NK-92 treated with Interleukin-12 subunit alpha and Interleukin-12 subunit beta, amount 100 ng/mL, for 24 hours (cell line): ENCODE measurements at places on chromosomes 16 and 17.

DNA sequence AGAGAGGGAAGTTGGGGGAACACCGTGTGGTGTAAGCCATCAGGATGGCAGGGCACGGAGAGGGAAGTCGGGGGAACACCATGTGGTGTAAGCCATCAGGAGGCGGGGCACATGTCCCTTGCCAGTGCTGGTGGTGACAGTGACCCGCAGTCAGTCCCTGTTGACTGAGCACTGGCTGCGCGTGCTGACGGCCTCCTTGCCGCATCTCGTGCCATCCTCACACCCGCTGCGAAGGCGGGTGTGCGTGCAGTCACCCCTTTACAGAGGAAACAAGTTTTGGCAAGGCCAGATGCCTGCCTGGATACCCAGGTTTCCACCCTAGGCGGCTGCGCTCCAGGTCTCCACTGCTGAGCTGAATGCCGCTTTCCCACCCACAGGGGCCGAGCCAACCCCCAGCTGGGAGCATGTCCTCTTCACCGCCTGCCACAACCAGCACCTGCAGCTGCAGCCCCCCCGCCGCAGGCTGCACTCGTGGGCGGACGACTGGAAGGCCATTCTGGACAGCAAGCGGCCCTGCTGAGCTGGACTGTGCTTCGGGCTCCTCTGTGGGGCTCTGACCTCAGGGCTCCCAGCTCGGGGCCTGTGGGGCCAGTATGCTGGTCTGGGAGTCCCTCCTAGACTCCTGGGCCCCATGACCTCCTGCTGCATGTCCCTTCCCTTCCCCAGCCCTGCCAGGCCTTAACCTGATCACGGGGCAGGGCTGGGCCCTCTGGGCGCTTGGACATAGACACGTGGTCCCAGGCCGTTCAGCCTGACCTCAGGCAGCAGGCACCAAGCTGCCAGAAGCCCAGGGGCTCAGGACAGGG is 43.5 kb downstream of the NT5M start:
- no peak for DNase-seq

GRCh38 chr17:77125432-77125901 is 15.3 kb upstream of the SEC14L1 start:
- no peak for DNase-seq

- DNase-seq = no peak
These were observed 12.5 kb downstream of the ZSCAN32 start for GRCh38 chr16:3388325-3388724.

DNA sequence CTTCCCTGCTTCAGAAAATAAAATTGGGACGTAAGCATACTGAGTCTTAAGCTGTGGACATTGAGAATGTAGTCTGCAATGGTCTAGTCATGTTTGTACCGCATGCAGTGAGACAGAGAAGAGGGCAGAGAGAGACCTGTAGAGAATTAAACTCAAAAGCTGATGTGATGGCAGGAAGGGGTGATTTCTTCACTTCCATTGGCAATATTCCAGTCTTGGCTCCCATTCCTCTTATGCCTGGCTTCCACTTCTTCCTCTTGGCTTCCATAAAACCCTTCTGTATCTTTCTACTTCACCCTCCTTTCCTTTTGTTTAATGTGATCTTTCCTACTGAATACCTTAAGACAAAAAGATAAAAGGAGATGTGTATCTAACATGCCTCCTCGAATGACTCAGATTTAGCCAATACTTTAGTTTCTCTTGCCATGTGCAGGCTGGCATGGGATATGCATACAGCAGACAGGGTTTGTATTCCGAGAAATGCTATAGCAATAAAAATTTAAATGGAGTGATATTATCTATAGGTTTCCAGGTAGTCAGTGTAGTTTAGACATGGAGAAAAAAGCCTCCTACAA is 423.1 kb upstream of the DYNLRB2 start:
- DNase-seq = no peak

DNA sequence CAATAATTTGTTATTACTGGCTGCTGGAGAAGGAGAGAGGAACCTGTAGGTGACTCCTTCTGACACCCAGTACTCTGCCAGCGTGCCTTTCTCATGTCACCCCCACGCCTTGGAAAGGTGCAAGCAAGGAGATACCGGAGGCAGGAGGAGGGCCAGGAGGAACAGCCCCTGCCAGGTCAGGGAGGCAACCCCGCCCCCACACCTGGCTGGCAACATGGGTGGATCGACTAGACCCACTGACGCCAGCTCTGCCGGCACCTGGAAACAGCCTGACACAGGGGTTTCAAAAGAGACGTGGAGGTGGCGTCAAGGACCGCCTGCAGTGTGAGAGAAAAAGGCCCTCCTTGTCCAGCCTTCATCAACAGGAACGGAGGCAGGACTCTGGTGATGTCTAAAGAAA is 62.3 kb downstream of the CYB5B start:
- no peak for DNase-seq

DNA sequence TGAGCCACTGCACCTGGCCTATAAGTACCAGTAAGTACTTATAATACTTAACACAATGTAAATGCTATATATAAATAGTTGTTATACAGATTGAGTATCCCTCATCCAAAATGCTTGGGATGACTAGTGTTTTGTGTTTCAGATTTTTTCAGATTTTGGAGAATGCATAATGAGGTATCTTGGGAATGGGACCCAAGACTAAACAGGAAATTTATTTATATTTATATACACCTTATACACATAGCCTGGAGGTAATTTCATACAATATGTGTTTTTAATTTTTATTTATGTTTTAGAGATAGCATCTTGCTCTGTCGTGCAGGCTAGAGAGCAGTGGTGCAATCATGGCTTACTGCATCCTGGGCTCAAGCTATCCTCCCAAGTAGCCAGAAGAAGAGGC is 9.8 kb upstream of the GCSH start:
- DNase-seq = no peak

DNA sequence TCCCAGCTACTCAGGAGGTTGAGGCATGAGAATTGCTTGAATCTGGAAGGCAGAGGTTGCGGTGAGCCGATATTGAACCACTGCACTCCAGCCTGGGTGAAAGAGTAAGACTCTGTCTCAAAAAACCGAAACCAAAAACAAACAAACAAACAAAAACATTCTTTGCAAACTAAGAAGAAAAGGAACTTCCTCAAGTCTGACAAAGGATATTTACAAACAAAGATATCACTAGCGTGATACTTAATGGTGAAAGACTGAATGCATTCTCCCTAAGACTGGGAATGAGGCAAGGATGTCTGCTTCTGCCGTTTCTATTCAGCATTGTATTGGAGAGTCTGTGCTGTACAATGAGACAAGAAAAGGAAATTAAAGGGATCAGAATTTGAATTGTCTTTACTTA is 10.5 kb upstream of the MPO start:
- no peak for DNase-seq

GRCh38 chr17:17648762-17649161 is 32.5 kb upstream of the RAI1 start:
- DNase-seq = no peak

GRCh38 chr17:1643293-1643998 is 2.1 kb downstream of the SCARF1 start:
- no peak for DNase-seq

- no peak for DNase-seq
These were observed 540.1 kb upstream of the C16orf82 start for GRCh38 chr16:26526633-26527032.
